Foreskin keratinocyte (primary cell): ENCODE measurements at places on chromosomes 2 and 18. TPM values are rescaled to one million over a fixed set of nuclear protein-coding genes. Genes with fewer than 3 reads are reported as not detected.

The IMPA2 gene
- polyA plus RNA-seq = 31.7 and 35.0 TPM in 2 replicates

The UPP2 gene
- not detected in 2 replicates for polyA plus RNA-seq

The GALNT3 gene
- polyA plus RNA-seq = 40.8 and 48.7 TPM in 2 replicates

The C2orf66 gene
- polyA plus RNA-seq = 0.06 TPM in 2 replicates

The DCAF17 gene
- 3.3 and 4.6 TPM in 2 replicates for polyA plus RNA-seq

The RAPH1 gene
- 1.5 and 1.9 TPM in 2 replicates for polyA plus RNA-seq

The SERPINB4 gene
- polyA plus RNA-seq = 0.07 TPM in 1 of 2 replicates, not detected in the other

The CCDC74B gene
- 5.6 and 11.3 TPM in 2 replicates for polyA plus RNA-seq

The TM4SF20 gene
- polyA plus RNA-seq = not detected in 2 replicates

The DOK6 gene
- polyA plus RNA-seq = not detected in 2 replicates

The EMX1 gene
- not detected in 2 replicates for polyA plus RNA-seq

The ANKRD62 gene
- polyA plus RNA-seq = not detected in 2 replicates

The COL6A3 gene
- not detected in 2 replicates for polyA plus RNA-seq

The DNAJC5G gene
- polyA plus RNA-seq = not detected in 2 replicates

The LRRC30 gene
- polyA plus RNA-seq = not detected in 2 replicates

The REG1B gene
- not detected in 2 replicates for polyA plus RNA-seq

The LYG1 gene
- 0.51 and 0.64 TPM in 2 replicates for polyA plus RNA-seq

The EVA1A gene
- polyA plus RNA-seq = 27.7 and 31.9 TPM in 2 replicates

The IL1RL2 gene
- polyA plus RNA-seq = 0.65 and 1.0 TPM in 2 replicates

The THUMPD2 gene
- polyA plus RNA-seq = 7.2 and 8.8 TPM in 2 replicates

The MYO7B gene
- 0.11 TPM in 1 of 2 replicates, not detected in the other for polyA plus RNA-seq

The NTSR2 gene
- polyA plus RNA-seq = not detected in 2 replicates

The CTAGE1 gene
- polyA plus RNA-seq = not detected in 2 replicates

The GPR55 gene
- not detected in 2 replicates for polyA plus RNA-seq

The RNPEPL1 gene
- polyA plus RNA-seq = 41.6 and 53.0 TPM in 2 replicates

The FAP gene
- polyA plus RNA-seq = 0.40 and 1.7 TPM in 2 replicates
